ENCODE measurements at places on chromosomes 11 and 22. TPM values are rescaled to one million over a fixed set of nuclear protein-coding genes. Genes with fewer than 3 reads are reported as not detected.

DNA sequence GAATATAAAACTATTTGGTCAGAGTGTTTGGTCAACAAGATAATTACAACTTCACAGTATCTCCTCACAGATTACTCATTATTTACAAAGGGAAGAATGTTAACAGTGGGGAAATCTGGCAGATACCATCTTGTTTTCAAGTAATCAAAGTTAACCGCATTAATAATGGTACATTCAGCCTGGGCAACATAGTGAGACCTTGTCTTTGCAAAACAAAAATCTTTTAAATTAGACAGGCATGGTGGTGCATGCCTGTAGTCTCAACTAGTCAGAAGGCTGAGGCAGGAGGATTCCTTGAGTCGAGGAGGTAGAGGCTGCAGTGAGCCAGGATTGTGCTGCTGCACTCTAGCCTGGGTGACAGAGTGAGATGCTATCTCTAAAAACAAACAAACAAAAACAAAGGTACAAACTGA is 78.5 kb downstream of the ACER3 start:
- H3K27me3 ChIP-seq, result no peaks in the 10 kb centered on the region
- no peak for DNase-seq
- H3K4me3 ChIP-seq, result no peak overlapping the region
- H3K36me3 ChIP-seq, result peaks cover 3% of the 10 kb centered on the region
- peak overlapping the region; percentile 16 for H3K27ac ChIP-seq
- no peaks in the 10 kb centered on the region for H3K4me1 ChIP-seq

DNA sequence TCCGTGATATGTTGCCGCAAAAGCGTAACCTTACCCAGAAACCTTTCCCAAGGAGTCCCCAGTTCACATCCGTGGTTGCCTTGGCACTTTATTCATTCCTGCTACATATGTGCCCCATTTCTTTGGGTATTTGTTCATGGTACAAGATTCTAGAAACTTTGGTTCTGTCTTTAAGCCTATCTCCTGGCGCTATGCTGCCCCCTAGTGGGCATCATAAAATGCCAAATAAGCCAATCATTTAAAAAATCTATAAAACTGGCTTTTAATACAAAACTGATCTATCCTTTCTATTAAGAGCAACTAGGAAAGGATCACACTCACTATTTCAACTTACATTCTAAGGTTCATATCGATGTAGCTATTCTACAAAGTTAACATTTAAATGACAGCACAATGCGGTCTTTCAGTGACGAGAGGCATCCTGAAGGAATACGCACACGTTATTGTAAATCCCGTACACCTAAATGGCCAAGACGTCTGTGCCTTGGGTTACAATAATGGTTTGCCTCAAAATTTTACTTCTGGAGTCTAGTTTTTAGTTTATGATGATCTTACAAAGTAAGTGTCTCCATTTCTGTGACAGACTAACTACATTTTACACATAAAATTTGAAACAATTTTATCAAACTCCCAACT is 16.2 kb downstream of the PIWIL3 start:
- no peaks in the 10 kb centered on the region for H3K27me3 ChIP-seq
- no peak overlapping the region for H3K4me3 ChIP-seq
- no peaks in the 10 kb centered on the region for H3K4me1 ChIP-seq
- H3K27ac ChIP-seq, result no peak overlapping the region
- H3K36me3 ChIP-seq, result no peaks in the 10 kb centered on the region

DNA sequence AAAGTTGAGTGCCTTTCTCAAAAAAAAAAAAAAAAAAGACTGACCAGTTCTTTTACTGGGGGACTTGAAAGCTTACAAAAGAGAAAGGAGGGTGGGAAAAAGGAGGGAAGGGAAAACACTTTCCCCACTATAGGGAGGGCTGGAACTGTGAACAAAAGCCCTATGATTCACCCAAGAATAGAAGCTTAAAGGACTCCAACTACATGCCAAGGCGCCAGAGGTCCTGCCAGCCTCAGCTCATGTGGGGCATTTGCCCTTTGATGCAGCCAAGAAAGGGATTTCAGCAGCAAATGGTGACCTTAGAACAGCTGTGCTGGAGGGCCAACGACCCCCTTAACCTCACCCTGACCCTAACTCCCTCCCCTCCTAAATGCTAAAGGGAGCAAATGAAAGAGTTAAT is 160.0 kb downstream of the NTM start:
- no peaks in the 10 kb centered on the region for H3K36me3 ChIP-seq
- peaks cover 10% of the 10 kb centered on the region for H3K27me3 ChIP-seq
- H3K4me3 ChIP-seq, result no peak overlapping the region
- no peaks in the 10 kb centered on the region for H3K4me1 ChIP-seq
- H3K27ac ChIP-seq, result no peak overlapping the region
- DNase-seq, result no peak

- H3K27ac ChIP-seq, result peak within 1 kb of the TSS; percentile 98
- H3K27me3 ChIP-seq, result no peaks in the 10 kb centered on the region
- peaks cover 3% of the 10 kb centered on the region for H3K36me3 ChIP-seq
- peak within 1 kb of the TSS; percentile 99 for H3K4me3 ChIP-seq
These were observed at the start of gene LSP1 for GRCh38 chr11:1852877-1853276. Gene LSP1 (plus strand): TSS chr11:1853084. CDS start chr11:1853145, 61 bp downstream.

DNA sequence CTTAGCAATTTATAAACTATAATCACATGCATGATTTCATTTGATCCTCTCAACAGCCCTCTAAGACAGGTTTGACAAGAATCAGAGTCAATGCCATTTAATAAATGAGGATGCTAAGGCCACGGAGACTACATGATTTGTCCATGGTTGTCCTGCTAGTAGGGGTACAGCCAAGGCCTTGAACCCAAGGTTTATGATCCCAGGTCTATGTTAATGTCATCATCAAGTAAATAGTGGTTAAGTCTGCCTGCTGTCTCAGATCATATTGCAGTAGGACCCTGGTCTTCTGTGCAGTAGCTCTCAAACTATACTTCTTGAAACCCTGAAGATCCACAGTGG is 17.7 kb upstream of the SYTL2 start:
- H3K27me3 ChIP-seq, result no peaks in the 10 kb centered on the region
- H3K36me3 ChIP-seq, result peaks cover 2% of the 10 kb centered on the region
- no peak for DNase-seq
- H3K4me1 ChIP-seq, result peaks cover 46% of the 10 kb centered on the region
- no peak overlapping the region for H3K4me3 ChIP-seq

GRCh38 chr11:18540207-18541009 is 13.7 kb upstream of the TSG101 start:
- no peak for DNase-seq
- no peak overlapping the region for H3K27ac ChIP-seq
- H3K4me1 ChIP-seq, result no peaks in the 10 kb centered on the region
- no peaks in the 10 kb centered on the region for H3K27me3 ChIP-seq

DNA sequence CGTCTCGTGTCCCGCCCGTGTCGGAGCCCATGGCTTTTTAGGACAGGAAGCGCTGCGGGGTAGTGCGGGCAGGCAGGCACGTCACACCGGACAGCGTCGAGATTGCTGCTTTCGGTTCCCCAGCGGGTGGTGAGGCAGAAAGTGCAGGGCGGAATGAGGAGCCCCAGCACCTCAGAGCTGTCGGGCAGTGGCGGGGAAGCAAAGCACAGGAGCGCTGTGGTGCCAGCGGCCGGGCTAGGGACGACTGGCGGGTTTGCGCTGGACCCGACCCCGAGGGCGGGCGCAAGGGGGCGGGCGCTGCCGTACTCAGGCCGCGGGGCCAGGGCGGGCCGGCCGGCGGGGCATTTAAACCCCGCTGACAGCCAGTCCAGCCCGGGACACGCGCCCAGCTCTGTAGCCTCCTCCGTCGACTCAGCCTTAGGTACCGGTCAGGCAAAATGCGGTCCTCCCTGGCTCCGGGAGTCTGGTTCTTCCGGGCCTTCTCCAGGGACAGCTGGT is at the start of gene SLC37A2:
TSS of gene SLC37A2 (plus strand) at position 375 of the 498 bp plus-strand sequence. CDS start at position 438, 63 bp downstream.
- H3K4me3 ChIP-seq, result peak within 1 kb of the TSS; percentile 83
- H3K27ac ChIP-seq, result no peak within 1 kb of the TSS
- peaks cover 13% of the 10 kb centered on the region for H3K4me1 ChIP-seq
- peak; percentile 60 for DNase-seq
- H3K27me3 ChIP-seq, result peaks cover 42% of the 10 kb centered on the region

- no peak overlapping the region for H3K4me3 ChIP-seq
- no peaks in the 10 kb centered on the region for H3K4me1 ChIP-seq
- H3K36me3 ChIP-seq, result peaks cover 20% of the 10 kb centered on the region
- no peaks in the 10 kb centered on the region for H3K27me3 ChIP-seq
- H3K27ac ChIP-seq, result peak overlapping the region; percentile 40
These were observed 57.0 kb upstream of the ADORA2A start for GRCh38 chr22:24370401-24370800.

DNA sequence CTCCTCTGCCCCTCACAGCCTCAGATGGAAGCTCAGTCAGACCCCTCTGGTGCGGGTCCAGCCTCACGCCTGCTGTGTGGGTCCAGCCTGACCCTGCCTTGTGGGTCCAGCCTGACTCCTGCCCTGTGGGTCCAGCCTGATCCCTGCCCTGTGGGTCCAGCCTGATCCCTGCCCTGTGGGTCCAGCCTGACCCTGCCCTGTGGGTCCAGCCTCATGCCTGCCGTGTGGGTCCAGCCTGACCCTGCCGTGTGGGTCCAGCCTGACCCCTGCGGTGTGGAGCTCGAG is 445.3 kb downstream of the BRD1 start:
- no peak for DNase-seq
- no peaks in the 10 kb centered on the region for H3K4me1 ChIP-seq
- no peak overlapping the region for H3K27ac ChIP-seq
- peaks cover 2% of the 10 kb centered on the region for H3K36me3 ChIP-seq

DNA sequence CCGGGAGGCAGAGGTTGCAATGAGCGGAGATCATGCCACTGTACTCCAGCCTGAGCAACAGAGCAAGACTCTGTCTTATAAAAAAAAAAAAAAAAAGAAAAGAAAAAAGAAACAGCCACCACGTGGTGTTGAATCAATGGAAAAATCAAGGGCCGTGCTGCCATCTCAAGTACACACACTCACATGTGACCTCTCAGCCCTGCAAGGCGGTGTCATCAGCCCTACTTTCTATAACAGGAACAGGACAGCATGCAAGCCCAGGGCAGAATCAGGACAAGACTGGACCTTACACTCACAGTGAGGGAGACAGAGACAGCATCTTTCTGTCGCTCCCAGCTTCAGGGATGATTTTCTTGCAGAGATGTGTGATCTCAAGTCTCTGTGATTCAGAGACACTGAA is 179.6 kb downstream of the MPPED1 start:
- H3K27ac ChIP-seq, result no peak overlapping the region
- H3K27me3 ChIP-seq, result peaks cover 33% of the 10 kb centered on the region
- no peak for DNase-seq
- H3K4me3 ChIP-seq, result no peak overlapping the region
- no peaks in the 10 kb centered on the region for H3K4me1 ChIP-seq

GRCh38 chr11:47111318-47111804 is 65.3 kb downstream of the ARFGAP2 start:
- no peaks in the 10 kb centered on the region for H3K4me1 ChIP-seq
- no peak overlapping the region for H3K4me3 ChIP-seq

GRCh38 chr11:134033696-134034491 is 35.0 kb upstream of the JAM3 start:
- peak; percentile 71 for DNase-seq
- peak overlapping the region; percentile 77 for H3K4me3 ChIP-seq
- H3K27ac ChIP-seq, result no peak overlapping the region
- H3K4me1 ChIP-seq, result peaks cover 57% of the 10 kb centered on the region
- peaks cover 2% of the 10 kb centered on the region for H3K36me3 ChIP-seq

DNA sequence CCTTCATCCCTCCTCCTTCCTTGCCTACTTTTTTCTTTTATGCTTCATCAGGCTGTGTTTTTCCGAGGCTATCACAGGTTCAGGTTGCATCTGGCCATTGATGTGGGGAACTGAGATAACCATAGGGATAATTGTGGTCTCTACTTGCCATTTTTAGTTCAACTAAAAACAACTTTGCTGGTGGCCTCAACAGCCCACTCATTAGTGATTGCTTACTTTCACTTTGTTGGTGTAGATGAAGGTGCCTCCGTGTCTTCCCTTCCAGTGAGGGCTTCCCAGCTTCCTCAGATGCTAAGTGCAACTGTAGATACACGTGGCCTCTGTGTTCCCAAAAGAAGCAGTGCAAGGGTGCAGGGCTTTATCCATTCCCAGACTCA is 35.0 kb downstream of the KCNJ1 start:
- H3K4me3 ChIP-seq, result peak overlapping the region; percentile 56
- peaks cover 29% of the 10 kb centered on the region for H3K4me1 ChIP-seq
- no peak overlapping the region for H3K27ac ChIP-seq
- no peak for DNase-seq

GRCh38 chr11:33723238-33723881 is 12.9 kb downstream of the CD59 start:
- H3K4me1 ChIP-seq, result peaks cover 37% of the 10 kb centered on the region
- H3K27ac ChIP-seq, result peak overlapping the region; percentile 89
- H3K4me3 ChIP-seq, result peak overlapping the region; percentile 81
- H3K27me3 ChIP-seq, result peaks cover 14% of the 10 kb centered on the region

DNA sequence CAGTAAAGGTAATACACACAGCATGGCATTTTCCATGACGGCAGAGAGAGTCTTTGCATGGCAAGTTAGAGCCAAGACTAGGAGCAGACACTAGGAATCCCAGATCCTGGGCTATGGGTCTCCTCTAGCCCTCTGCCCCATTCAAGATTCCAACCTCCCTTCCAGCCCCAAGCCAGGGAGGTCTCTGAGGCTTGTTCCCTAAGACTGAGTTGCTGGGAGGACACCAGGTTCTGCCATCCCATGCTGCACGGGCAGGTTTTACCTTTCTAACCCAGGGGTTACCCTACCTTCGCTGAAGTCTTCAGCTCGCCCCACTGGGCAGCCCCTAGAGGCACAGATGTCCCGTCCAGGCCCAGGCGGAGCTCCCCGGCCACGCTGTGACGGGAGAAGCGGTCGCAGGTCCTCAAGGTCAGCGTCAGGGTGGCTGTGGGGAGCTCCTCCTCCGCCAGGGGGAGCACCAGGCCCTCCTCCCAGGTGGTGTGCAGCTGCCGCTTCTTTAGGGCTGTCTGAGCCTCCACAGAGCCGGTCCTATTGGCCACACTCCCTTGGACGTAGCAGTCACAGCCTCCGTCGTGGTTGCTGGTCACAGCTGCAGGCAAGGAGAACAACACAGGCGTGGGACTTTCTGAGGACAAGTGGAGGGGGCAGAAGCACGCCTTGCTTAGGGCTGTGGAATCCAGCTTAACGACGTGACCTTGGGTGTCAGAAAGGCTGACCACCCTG is 33.8 kb downstream of the SYT13 start:
- peaks cover 17% of the 10 kb centered on the region for H3K27me3 ChIP-seq
- H3K4me3 ChIP-seq, result no peak overlapping the region
- H3K27ac ChIP-seq, result no peak overlapping the region
- DNase-seq, result peak; percentile 38
- no peaks in the 10 kb centered on the region for H3K36me3 ChIP-seq

- peaks cover 7% of the 10 kb centered on the region for H3K27me3 ChIP-seq
- H3K4me1 ChIP-seq, result peaks cover 33% of the 10 kb centered on the region
- no peaks in the 10 kb centered on the region for H3K36me3 ChIP-seq
- no peak overlapping the region for H3K27ac ChIP-seq
- peak; percentile 12 for DNase-seq
These were observed 41.7 kb downstream of the HORMAD2 start for GRCh38 chr22:30121960-30122359.

GRCh38 chr11:111974446-111974845 is 37.3 kb downstream of the DIXDC1 start:
- no peak overlapping the region for H3K27ac ChIP-seq
- no peaks in the 10 kb centered on the region for H3K36me3 ChIP-seq
- no peak for DNase-seq
- H3K4me1 ChIP-seq, result peaks cover 5% of the 10 kb centered on the region
- H3K4me3 ChIP-seq, result no peak overlapping the region

GRCh38 chr11:65524014-65524740 is 706 bp upstream of the SCYL1 start:
- peaks cover 2% of the 10 kb centered on the region for H3K36me3 ChIP-seq
- DNase-seq, result no peak
- peaks cover 58% of the 10 kb centered on the region for H3K4me1 ChIP-seq
- H3K27me3 ChIP-seq, result no peaks in the 10 kb centered on the region
- H3K4me3 ChIP-seq, result peak overlapping the region; percentile 87

Gene SLC22A8
- total RNA-seq, result not detected

Gene UCP3
- total RNA-seq, result 3.7 TPM

Gene MARK2
- 29.0 TPM for total RNA-seq

Gene LARGE2
- 1.4 TPM for total RNA-seq

Gene PHOX2A
- total RNA-seq, result not detected

Gene PRPF19
- total RNA-seq, result 139 TPM

Gene TMEM151A
- not detected for total RNA-seq

Gene OR5A1
- total RNA-seq, result not detected

Gene SIK3
- 21.4 TPM for total RNA-seq

Data from activated T-cell treated with anti-CD3 and anti-CD28 coated beads, Interleukin-2, amount 50 U/mL, for 72 hours (primary cell).